ENCODE measurements at places on chromosomes 16 and 17.

- DNase-seq: peak; percentile 2
Observed at GRCh38 chr16:79130616-79131015, 469.9 kb downstream of the MAF start.

- DNase-seq: no peak
Observed at GRCh38 chr16:15051387-15051951, 4.4 kb downstream of the NTAN1 start.

- peak; percentile 86 for DNase-seq
Observed at GRCh38 chr17:15377200-15377599, 35.8 kb upstream of the TEKT3 start.

GRCh38 chr17:82846061-82846691 is 6.4 kb upstream of the ZNF750 start:
- DNase-seq: no peak

GRCh38 chr17:46764709-46765401 is 53.6 kb downstream of the WNT3 start:
- peak; percentile 98 for DNase-seq

- peak; percentile 30 for DNase-seq
Observed at GRCh38 chr17:81095383-81095762, 60.4 kb downstream of the BAIAP2 start.

- DNase-seq: no peak
Observed at GRCh38 chr16:71357681-71358080, 842 bp upstream of the CALB2 start.

GRCh38 chr17:51245535-51245934 is 14.3 kb downstream of the MBTD1 start:
- DNase-seq: no peak

GRCh38 chr16:48956620-48957019 is 325.0 kb downstream of the CBLN1 start:
- no peak for DNase-seq

- DNase-seq: peak; percentile 30
Observed at GRCh38 chr16:680967-681745, 946 bp downstream of the STUB1 start.

DNA sequence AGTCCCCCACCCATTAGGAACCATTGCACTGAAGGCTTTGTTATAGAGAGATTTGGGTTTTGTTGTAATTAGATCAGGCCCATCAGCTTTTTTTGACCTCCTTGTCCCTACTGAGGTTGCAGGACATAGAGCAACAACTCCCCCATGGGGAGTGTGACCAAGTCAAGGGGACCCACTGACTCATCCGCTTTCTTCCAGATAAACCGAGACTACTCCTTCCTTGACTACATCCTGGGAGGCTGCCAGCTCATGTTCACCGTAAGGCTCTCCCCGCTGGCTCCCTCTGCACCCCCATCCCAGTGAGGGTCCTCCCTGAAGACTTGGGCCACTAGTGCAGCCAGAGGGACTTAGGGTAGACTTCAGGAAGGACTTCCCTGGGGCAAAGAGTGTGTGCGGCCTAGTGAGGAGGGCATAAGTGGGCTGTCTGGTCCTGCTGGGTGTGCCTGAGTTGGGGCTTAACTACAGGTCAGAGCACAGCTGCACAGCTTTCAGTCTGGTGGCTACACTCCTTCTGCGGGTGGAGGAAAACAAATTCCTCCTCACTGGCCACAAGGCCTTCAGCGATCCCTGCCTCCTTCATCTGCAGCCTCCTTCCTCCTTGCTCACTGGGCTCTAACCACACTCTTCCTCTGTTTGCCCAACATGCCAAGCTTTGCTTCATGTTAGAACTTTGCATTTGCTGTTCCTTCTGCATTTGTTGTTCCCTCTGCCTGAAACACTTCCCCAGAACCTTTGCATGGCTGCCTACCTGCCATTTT is 31.0 kb downstream of the CPNE2 start:
- no peak for DNase-seq

All from fibroblast of skin of right biceps (primary cell).